Naive thymus-derived CD8-positive, alpha-beta T cell (primary cell): ENCODE measurements at places on chromosomes 4 and X.

DNA sequence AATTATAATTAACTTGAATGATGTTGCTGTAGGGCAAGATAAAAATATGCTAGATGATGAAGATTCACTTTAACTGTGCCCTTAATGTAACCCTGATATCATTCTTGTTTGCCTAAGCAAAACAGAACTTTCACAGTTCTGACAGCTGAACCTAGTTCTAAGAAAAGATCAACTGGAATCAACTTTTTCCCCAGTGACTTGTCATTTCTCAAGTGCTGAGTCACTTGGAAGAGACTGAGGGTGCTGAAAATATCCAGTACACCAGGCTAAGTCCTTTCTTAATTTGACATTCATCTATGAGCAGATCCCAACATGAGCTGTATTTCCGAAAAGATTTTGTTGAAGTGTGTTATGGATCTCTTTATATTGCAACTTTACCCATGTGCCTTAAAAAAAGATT lies 140.4 kb downstream of the MID1IP1 start:
- DNase-seq: no peak

DNA sequence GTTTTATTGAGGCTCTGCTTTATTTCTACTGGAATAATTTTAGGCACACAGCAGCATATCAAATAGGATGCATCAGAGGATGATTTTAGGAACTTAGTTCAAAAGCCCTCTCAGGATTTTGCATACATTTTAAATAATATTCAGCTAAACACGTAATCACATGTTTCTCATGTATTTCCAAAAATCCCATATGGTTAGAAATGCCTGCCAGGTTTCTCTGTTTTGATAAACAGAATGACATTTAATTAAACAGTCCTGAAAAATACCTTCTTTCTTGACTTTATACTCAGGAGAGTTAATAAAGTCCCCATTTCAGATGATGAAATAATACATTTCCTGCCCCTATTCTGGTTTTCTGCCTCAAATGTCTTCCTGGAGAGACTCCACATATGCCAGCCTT lies 86.5 kb upstream of the AMELX start:
- no peak for DNase-seq

DNA sequence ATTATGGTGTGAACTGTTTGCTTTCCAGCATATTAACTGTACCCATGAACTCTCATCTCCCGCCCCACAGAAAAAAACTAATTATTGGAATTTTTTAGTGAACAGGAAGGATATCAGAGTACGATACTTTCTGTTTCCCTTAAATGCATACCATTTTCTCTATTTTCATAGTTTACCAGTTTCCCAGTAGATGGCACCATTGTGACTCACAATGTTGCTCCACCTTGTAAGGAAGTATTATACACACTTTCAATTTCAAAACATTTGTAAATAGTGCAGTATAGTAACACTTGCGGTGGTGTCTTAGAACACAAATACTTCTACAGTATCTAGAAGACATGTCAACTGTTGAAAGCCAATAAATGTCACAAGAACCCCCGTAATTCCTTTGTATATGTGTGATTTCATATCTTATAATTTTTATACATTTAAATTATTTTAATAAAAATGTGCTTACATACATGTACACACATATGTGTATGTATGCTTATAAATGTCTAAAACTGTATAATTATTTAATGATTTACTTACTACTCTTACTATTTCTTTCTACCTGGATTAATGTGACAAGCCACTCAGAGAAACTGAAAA lies 167.3 kb downstream of the SLIT2 start:
- no peak for DNase-seq

DNA sequence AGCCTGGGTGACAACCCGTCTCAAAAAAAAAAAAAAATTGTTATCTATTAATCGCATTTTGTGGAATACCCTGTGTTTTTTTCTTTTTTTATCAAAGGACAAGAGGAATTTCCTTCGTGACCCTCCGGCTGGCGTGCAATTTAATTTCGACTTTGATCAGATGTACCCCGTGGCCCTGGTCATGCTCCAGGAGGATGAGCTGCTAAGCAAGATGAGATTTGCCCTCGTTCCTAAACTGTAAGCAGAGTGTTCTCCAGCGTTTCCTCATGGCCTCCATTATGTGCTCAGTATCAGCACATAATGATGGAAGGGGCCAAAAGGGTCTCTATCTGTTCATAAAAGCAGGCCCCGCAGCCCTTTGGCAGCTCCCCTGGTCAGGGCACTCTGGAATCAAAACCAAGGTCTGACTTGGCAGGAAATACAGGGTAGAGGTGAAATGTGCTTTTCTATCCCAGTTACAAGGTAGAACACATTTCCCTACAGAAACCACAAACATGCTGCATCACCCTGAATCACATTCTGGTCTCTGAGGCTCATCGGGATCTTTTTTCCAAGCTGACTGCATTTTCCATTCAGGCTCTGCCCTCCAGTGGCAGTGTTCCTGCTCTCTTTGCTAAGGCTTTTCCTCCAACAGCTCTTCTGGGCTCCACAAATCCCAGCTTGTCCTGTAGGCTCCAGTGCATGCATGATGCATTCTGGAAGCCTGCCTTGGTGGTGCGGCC lies 24.4 kb downstream of the SYAP1 start:
- DNase-seq: no peak

GRCh38 chrX:95058815-95059214 lies 1384.8 kb downstream of the FAM133A start:
- no peak for DNase-seq

DNA sequence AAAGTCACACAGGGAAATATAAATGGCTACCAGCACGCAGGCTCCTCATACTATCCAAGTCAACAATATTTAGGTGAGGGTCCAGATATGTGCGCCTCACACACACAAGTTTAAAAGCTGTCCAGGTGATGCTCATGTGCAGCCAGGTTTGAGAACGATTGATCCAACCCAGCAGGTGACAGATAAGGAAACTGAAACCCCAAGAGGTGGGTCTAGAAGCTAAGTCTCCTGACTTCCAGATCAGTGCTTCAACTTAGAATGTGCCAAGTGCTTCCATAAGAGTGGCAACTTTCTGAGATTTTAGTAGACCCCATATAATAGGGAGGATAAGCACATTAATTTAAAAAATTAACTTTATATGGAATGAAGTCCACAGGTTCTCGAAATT lies 54.4 kb upstream of the NAP1L5 start:
- DNase-seq: no peak

DNA sequence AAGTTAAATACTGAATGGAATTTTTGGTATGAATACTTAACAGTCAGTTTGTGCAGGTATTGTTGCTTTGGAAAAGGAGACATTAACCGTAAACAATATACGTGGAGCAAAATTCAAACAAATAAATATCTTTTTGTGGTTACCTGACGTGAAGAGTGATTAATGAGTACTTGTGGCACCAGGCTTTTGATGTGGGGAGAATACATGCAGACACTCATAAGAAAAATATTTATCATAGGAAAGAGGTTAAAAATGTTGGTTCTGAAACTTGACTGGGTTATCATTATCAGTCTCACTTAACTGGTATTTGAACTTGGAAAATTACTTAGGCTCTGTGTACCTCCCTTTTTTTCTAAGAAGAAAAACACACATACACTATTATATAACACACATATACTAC lies 136.4 kb upstream of the NDST4 start:
- no peak for DNase-seq

DNA sequence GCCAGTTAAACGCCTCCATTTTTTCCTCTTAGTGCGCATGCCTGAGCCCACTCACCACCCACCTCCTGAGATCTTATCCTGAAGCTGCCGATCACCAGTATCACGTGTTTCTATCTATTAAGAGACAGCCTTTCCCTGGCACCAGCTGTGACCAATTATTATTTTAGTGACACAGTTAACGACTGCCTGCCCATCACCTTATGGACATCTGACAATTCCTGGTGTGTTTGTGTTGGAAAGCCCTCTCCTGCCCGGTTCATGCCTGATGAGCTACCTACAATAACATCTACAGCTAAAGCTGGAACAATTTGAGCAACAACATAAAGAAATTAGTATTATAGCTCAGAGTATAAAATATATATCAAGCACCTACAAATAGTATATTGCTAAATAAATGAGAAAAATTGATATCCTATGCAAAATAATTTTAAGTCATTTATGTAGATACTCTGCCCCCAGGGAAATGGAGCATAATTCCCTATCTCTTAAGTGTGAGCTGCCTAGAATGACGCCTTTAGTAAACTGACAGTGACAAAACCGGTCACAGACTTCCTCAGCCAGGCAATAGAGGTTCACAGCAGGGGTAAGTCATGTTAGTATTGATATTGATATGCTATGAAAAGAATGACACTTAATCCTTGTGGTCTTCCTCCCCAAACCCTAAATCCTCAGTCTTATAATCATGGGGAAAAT lies 862.2 kb downstream of the TRAM1L1 start:
- no peak for DNase-seq

DNA sequence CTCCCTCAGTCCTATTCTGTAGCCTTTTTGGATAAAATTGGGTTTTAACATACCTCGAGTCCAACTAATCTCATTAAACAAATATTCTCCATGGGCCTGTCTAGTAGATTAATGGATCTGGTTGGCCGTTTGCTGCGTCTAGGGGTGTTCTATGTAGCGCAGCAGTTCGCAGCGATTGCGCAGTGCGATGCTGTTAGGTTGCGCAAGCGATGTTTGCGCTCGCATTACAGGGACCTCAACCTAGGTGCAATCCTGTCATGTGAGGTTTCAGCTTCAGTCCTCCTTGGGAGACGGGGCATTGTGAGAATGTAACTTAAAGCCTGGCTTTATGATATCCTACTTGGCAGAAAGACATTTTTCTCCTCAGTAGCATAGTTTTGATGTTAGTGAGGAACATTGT lies 14.0 kb downstream of the OGT start:
- no peak for DNase-seq

DNA sequence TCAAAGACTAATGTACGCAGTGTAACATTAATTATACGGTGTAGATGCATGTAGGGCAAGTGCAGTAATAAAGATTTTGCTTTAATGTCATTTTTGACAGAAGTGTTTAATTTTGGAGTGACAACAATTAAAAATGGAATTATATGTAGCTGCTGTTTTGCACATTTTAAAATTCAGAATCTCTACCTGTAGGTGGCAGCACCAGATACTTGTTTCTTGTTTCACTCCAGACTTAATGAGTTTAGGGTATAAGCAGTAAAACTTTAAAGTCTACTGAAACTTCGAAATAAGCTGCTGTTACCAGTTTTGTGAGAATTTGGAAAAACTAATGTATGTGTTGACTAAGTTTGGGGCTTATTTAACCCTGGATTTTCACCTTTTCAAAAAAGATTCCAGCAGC lies 144.9 kb downstream of the POLA1 start:
- DNase-seq: no peak

DNA sequence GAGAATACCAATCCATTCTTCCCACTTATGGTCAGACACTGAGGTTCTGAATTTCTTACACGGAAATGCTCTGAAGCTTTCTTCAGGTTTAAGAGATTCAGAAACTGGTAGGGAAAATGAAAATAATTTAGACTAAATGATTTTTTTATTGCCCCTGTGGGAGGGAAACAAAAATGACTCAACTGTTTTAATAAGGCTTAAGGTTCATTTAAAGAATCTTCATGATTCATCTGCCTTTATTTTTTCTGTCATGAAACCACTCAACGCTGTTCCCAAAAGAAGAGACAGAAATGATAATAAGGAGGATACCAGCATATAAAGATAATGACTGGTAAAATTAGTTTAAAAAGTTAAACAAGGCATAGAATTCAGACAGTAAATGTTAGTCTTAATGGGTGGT lies 39.3 kb upstream of the FAM47B start:
- DNase-seq: no peak

- no peak for DNase-seq
Observed at GRCh38 chr4:23888421-23889319, 1.2 kb downstream of the PPARGC1A start.

DNA sequence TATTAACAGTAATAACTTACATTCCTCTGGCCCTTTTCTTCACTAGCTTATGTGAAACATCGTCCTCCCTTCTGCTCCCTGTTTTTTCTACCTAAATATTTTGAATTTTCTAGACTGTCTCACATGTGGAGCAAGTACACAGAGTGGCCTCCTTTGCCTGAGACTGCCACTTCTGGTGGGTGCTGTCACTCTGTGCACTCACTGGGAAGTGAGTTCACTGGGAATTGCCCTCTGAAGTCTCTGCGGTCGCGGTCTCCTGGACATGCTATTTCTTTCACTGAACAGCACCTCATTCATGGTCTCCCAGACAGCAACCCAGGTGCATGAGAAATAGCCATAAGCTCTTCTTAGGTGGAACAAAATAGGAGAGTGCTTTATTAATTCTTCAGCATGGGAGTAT lies 1179.7 kb upstream of the ADGRL3 start:
- DNase-seq: no peak

GRCh38 chr4:113064244-113064643 lies 14.8 kb downstream of the ANK2 start:
- DNase-seq: no peak

DNA sequence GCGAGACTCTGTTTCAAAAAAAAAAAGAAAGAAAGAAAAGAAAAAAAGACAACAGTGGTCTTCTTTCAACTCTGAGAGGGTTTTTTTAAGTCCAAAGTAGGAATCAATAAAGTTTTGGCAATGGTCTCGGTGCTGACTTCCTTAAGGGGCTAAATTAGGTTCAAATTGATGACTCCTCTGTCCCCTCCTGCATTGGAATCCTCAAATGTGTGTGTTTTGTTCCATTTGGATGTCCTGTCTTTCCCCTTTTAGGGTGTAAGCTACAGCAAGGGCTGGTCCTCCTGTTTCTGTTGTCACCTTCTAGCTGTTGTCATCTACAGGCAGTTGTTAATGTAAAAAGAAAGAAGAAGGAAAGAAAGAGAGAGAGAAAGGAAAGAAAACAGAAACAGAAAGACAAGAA lies 84.3 kb upstream of the PLAC1 start:
- no peak for DNase-seq

DNA sequence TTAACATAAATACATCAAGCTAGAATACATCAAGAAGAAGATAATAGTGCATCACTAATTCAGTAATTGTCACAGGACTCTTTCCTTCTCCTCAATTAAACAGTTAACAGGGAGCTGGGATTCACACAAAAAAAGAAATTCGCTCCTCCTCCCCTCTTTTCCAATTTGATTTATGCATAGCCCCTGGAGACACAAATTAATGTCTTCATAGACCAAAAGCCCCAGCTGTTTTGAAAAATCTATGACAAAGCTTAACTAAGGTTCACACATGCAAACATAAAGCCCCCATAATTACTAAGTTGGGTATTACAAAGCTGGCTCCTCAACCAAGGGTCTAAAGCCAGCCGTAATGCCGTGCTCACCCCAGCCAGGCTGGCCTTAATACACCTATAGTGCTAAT lies 61.2 kb downstream of the ENOX2 start:
- DNase-seq: no peak

- DNase-seq: no peak
Observed at GRCh38 chr4:176800891-176801534, 8.3 kb upstream of the VEGFC start.
